ENCODE measurements at places on chromosomes 2 and 18.

DNA sequence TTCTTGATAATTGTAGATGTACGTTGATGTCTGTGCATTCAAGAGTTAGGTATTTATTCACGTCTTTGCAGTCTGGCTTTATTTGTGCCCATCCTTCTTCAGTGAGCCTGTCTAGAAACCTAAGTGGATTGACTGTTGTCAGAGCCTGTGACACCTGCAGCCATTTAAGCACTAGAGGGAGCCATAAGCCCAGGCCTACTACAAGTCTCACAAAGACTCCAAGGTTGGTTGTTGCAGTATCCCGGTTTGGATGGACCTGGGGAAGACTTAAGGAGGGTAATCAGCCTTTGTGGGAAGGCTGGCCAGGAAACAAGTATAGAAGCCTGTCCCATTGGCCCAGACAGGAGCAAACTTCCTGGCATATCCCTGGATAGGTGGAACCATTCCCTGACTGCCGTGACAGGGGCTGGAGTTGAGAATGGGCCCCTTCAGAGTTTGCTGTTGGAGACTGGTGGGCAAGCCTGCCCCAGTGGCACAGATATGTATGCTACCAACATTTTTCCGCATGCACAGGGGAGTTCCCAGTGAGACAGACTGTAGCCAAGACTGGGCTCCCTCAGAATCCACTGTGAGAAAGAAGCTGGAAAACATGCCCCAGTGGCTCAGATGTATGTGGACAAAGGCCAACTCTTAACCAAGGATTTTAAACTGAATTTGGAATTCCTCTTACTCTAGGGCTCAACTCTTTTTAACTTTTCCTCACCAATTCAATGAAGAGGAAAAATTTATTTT, 9.3 kb upstream of the LRRC30 start:
- peak; percentile 2 for DNase-seq

- DNase-seq = peak; percentile 29
Observed at GRCh38 chr2:102062802-102063201, 71.0 kb downstream of the IL1R2 start.

DNA sequence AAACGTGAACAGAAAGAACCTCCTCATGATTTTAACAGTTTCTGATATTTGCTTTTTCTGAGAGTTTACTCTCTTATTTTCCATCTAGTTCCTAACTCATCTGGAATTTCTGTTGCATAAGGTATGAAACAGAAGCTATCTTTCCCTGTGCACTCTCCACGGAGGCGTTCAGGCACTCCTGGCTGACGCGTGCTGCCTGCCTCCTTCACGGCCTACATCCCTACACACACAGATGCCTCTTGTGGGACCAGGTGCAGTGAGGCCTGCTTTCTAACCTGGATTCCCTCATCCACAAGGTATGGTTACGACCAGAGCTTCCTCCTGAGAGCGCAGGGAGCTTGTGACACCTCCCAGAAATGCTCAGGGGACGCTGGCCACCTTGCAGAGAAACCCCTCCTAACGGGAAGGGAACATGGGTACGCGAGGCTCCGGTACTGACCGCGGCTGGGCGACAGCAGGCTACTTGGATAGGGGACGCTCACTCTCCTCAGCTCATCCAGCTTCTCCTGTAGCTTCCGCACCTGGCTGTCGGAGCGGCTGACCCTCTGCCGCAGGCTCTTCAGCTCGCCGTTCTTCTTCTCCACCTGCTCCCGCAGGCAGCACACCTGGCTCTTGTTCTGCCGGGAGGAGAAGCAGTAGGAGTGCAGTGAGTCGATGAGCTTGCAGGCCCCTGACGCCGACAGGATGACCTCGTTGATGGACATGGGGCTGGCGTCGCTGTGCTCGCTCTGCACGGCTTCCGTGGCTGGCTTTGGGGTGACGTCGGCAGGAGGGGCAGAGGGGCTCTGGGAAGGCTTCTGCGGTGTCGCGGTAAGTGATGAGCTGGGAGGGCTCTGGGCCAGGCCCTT, 4.3 kb downstream of the THAP4 start:
- DNase-seq = no peak

GRCh38 chr2:186589612-186590349, at the start of gene ITGAV:
Gene ITGAV, plus strand, starts transcription at chr2:186590056. Its CDS starts 283 bp downstream, at chr2:186590339.
- peak; percentile 45 for DNase-seq

DNA sequence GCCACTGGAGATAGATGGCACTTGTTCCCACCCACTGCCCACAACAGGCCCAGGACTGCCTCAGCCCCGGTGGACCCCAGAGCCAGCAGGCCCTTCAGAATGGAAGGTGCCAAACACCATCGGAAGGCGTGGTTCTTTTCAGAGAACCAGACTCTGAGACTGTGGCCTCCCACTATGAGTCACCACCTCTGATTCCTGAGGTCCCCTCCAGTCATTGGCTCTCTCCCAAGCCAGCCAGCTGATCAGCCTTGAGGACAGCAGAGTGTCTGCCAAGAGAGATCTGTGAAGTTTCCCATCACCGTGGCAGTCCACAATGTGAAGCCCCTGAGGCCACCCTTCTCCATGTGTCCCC, 10.4 kb upstream of the MAP3K2 start:
- DNase-seq = peak; percentile 87

- no peak for DNase-seq
Observed at GRCh38 chr2:196939371-196939770, 12.9 kb upstream of the PGAP1 start.

GRCh38 chr2:179555691-179556283, 291.2 kb upstream of the SESTD1 start:
- DNase-seq = no peak

- DNase-seq = peak; percentile 49
Observed at GRCh38 chr2:10659898-10660568, 29.7 kb downstream of the NOL10 start.

GRCh38 chr2:10329880-10330699, 27.4 kb downstream of the HPCAL1 start:
- no peak for DNase-seq

GRCh38 chr2:116819355-116819754, 995.1 kb upstream of the DDX18 start:
- DNase-seq = no peak

DNA sequence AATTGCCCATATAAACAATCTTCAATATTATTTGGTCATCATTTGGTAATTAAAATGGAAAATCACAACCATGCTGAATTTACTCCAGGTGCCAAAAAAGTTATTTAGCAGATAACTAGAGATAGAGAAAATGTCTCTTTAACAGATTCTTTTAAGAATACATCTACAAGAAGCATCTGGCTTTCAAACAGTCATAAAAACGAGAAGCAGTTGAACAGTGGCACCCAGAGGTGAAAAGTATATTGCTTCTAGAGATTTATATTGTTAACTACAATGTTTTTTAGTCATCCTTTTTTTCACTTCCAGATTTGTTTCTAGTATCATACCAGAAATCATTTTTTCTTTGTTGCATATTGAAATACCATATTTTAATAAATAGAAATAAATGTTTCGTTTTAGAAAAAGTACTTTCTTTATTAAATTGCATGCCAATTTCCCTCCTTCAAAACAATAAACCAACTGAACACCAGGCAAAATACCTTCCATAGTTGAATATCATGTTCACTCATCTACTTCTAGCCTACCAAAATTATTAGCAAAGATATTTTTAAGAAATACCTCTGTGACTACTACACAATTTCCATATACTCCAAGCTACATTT, 65.4 kb upstream of the HNRNPA3 start:
- DNase-seq = no peak

- no peak for DNase-seq
Observed at GRCh38 chr2:190987116-190987515, 26.9 kb downstream of the STAT1 start.

- no peak for DNase-seq
Observed at GRCh38 chr2:12412898-12413305, 303.8 kb upstream of the TRIB2 start.

DNA sequence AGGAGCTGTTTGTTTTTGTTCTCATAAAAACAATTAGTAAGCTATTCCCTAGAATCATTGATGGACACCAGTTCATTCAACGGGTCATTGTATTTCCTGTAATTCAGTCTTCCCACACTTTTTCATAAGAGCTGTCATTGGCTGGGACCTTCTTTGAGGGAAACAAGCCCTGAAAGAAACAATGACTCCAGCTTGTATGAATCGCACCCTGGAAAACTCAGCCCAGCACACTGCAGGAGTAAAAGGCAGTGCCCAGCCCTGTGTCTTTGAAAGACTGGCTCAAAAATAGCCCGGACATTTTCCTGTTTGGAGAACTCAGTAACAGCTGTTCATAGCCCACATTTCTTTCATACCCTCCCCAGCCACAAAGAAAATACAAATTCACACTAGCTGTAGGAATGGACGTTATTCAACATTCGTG, 81.5 kb downstream of the NCKAP5 start:
- no peak for DNase-seq

GRCh38 chr2:190640117-190640516, 8.8 kb upstream of the NAB1 start:
- no peak for DNase-seq

GRCh38 chr2:71546777-71547281, 93.5 kb downstream of the DYSF start:
- DNase-seq = no peak

DNA sequence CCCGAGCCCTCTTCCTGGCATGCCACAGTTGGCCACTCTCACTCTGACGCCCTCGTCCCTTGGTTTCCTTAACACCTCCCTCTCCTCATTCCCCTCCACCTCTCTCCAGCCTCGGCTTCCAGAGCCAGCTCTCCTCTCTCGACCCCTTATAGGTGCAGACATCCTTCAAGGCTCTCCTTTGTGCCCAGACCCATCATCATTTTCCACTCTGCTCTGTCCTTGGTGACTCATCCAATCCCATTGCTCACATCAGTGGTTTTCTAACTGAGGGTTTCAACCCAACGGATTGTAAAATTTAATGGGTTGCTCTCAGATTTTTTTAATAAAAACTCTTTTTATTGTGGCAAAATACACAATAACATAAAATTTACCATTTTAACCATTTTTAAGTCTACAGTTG, 6.2 kb downstream of the ST8SIA5 start:
- no peak for DNase-seq

DNA sequence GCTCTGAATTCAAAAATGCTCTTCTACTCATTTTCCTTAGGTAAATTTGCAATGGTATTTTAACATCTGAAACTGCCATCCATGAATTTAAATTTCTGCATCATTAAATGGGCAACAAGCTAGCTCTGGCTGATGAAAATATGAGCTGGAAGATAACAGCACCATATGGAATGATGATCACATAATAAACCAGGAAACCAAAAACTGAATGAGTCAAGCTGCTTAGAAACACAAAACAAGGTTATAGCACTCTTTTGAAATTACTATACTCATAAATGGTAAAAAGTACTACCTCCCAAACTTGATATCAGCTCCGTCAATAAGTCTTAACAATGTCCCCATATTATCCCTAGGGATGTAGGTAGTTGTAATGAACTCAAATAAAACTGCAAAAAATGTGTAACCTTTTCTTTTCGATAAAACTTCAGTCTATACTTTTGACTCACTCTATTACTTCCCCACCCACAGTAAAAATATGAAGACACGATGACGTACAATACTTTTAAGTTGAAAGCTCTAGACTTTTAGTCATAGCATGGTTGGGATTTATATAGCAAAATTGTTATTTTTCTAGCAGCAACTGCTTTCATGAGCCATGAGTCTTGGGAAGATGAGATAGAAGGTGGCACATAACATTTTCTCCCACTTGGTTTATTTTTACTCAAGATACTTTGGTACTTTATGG, 396.7 kb downstream of the CDH2 start:
- no peak for DNase-seq

DNA sequence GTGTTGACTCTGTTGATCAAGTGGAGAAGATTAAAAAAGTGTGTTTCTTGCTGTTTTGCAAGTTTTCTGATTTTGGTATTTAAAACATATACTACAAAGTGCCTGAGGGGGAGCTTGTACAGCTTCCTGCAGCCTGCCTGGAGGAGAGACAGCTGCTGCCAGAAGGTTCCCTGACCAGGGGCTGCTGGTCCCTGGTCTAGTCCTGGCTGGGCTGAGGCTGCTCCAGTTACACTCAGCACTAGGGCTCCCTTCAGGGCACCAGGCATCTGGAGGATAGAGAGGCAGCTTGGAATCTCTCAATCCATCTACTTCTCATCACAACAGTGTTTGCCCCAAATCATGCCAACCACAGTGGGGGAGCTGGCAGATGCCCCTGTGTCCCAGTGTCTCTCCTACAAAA, 4.8 kb downstream of the MC2R start:
- DNase-seq = no peak

GRCh38 chr2:134296301-134296700, 42.4 kb downstream of the MGAT5 start:
- no peak for DNase-seq

- DNase-seq = no peak
Observed at GRCh38 chr2:173326806-173327205, 27.9 kb upstream of the CDCA7 start.

DNA sequence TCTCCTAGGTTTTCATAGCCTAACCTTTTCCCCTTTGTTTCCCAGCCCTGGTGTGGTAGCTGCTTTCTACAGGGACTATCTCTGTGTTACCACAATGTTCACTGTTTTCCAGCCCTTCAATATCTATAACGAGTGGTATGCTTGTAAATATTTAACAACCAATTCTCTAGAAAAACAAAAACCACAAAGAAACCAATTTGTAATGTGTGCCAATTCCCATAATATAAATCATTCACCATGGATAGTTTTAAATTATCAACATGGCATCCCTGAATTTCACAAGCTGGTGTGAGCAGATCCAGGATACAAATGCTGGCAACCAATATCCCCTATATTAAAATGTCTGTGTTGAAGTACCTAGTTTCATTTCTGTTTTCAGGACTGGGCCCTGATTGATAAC, 207.5 kb upstream of the FBXO11 start:
- no peak for DNase-seq

DNA sequence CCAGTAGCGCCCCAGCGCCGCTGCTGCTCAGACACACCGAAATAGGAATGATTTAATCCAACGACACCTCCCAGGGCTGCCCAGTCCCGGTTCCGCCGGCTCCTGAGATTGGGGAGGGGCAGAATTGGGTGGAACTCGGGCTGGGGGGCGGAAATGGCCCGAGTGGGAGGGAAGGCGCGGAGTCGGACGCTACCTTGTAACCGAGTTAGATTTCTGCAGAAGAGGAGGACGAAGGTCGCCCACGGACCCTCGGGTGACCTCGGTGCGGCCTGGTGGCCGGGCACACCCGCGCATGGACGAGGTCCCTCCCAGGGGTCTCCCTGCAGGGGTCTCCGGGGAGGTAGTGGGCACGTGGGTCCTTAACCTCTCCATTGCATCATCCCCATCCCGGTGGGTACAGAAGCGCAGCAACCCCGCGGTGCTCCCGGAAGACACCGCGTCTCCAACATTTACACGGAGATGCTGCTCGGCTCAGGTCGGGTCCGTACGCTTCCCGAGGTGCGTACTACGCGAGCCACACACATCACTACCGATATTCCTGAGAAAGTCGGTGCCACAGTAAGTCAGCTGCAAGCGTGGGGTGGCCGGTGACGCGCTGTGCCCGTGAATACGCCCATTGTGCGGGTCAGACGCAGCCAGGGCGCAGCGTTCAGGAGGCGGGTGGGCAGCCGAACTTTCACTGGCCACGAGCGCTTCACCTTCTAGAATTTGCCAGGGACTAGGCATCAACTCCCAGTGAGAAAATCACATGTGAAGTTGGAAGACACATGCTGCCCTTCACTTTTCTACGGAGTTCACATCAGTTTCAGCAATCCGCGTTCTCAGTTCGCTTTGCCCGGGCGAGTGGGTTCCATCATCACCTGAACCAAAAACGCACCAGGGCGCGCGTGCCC, 3.0 kb downstream of the ZNF516 start:
- no peak for DNase-seq

- no peak for DNase-seq
Observed at GRCh38 chr18:67007999-67008398, 404.1 kb upstream of the CDH19 start.

GRCh38 chr2:160197587-160197986, 2.5 kb downstream of the ITGB6 start:
- no peak for DNase-seq

All from hematopoietic multipotent progenitor cell treated with erythropoietin and hydrocortisone succinate and interleukin-3 and kit ligand, for 15 days (in vitro differentiated cells).